H9 (cell line): ENCODE measurements at places on chromosomes 11 and 22. TPM values are rescaled to one million over a fixed set of nuclear protein-coding genes. Genes with fewer than 3 reads are reported as not detected.

OVCH2 gene
- 0.44 and 0.46 TPM in 2 replicates for total RNA-seq

MYRF gene
- total RNA-seq: 12.9 and 13.9 TPM in 2 replicates

FREY1 gene
- total RNA-seq: 2.1 and 2.2 TPM in 2 replicates

GLB1L2 gene
- total RNA-seq: 2.0 and 2.4 TPM in 2 replicates

PNPLA5 gene
- total RNA-seq: 5.2 and 5.5 TPM in 2 replicates

SMTNL1 gene
- 0.18 TPM in 1 of 2 replicates, not detected in the other for total RNA-seq

GPHA2 gene
- 1.3 and 2.1 TPM in 2 replicates for total RNA-seq

DDX25 gene
- total RNA-seq: 6.9 and 7.4 TPM in 2 replicates

TSGA10IP gene
- 2.2 and 3.1 TPM in 2 replicates for total RNA-seq

CPT1A gene
- 6.1 and 7.5 TPM in 2 replicates for total RNA-seq

MMP27 gene
- total RNA-seq: not detected in 2 replicates
